ENCODE measurements at places on chromosomes 11 and 22.

GRCh38 chr22:47199261-47199978, 437.0 kb downstream of the TBC1D22A start:
- no peak for DNase-seq

- DNase-seq = no peak
Measured at GRCh38 chr11:79189055-79189454, 251.8 kb downstream of the TENM4 start.

DNA sequence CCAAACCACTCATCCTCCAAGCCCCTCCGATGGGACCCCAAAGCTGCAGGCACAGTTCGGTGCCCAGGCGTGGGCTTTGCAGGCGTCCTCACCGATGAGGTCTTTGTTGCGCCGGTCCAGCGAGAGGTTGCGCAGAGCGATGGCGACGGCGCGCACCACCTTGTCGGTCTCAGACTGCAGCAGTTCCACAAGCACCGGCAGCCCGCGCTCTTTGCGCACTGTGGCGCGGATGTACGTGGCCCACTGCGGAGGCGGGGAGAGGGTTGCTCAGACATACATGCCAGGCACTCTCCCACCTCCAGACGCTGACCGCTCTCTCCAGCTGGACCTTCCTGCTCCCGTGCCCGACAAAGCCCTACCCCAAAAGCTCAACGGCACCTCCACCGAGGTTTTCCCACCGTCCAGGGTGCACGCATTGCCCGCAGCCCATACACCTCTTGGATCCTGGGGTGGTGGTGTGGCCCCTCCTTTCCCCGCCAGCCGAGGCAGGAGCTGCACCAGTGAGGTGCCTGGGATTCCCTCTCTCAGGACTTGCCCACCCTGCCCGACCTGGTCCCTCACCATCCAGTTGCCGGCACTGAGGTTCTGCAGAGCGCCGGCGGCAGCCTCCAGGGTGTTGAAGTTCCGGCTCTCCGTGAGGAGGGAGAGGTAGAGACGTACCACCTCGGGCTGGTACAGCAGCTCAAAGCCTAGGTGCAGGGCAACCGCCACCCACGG, 32.1 kb upstream of the TXNRD2 start:
- no peak for DNase-seq

DNA sequence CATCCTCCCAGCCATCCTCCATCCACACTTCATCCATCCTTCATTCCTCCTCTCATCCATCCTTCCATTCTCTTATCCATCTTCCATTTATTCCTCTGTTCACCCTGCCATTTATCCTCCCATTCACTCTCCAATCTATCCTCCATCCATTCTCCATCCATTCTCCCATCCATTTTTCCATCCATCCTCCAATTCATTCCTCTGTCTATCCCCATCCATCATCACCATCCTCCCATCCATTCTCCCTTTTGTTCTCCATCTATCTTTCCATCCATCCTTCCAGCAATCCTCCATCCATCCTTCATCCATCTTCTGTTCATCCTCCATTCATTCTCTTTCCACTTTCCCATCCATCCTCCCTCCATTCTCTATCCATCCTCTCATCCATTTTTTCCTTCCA, 28.7 kb downstream of the IGLL1 start:
- no peak for DNase-seq

GRCh38 chr11:19846654-19847305, 134.1 kb downstream of the NAV2 start:
- no peak for DNase-seq

DNA sequence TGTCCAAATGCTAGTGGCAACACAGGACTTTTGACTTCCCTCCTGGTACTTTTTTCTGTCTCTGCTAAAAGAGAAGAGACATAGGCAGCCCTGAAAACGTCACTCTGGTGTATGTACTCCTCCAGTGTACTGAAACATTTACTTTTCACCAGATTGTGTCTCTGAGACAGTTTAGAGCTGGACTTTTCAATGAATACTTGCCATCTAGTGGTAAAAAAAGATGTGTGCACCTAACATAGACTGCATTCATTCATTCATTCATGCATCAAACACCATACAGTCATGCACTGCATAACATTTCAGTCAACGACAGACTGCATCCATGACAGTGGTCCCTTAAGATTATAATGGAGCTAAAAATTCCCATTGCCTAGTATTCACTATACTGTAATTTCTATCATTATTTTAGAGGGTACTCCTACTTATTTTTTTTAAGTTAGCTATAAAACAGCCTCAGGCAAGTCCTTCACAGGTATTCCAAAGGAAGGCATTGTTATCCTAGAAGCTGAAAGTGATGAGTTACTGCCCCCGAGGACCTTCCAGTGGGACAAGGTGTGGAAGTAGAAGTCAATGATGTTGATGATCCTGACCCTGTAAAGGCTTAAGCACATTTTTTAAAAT, 186.2 kb downstream of the SPON1 start:
- DNase-seq = peak; percentile 54

GRCh38 chr11:70597751-70598625, 199.7 kb downstream of the CTTN start:
- no peak for DNase-seq

GRCh38 chr22:20229916-20230775, 38.0 kb downstream of the RTN4R start:
- no peak for DNase-seq

All from ELR (cell line).